Stimulated activated CD8-positive, alpha-beta memory T cell treated with anti-CD3 and anti-CD28 coated beads, Interleukin-15, amount 100 ng/mL, for 48 hours (primary cell): ENCODE measurements at places on chromosomes 12 and 14.

- no peak for DNase-seq
These were observed 24.2 kb upstream of the MMP17 start for GRCh38 chr12:131803961-131804521.

- DNase-seq: no peak
These were observed 442.8 kb downstream of the ZFP36L1 start for GRCh38 chr14:68349900-68350629.

GRCh38 chr14:102140750-102141145 is 1.1 kb downstream of the WDR20 start:
- DNase-seq: no peak

- no peak for DNase-seq
These were observed 7.8 kb downstream of the AKT1 start for GRCh38 chr14:104787736-104788135.

- DNase-seq: no peak
These were observed 228.1 kb upstream of the AMIGO2 start for GRCh38 chr12:47307680-47308399.

DNA sequence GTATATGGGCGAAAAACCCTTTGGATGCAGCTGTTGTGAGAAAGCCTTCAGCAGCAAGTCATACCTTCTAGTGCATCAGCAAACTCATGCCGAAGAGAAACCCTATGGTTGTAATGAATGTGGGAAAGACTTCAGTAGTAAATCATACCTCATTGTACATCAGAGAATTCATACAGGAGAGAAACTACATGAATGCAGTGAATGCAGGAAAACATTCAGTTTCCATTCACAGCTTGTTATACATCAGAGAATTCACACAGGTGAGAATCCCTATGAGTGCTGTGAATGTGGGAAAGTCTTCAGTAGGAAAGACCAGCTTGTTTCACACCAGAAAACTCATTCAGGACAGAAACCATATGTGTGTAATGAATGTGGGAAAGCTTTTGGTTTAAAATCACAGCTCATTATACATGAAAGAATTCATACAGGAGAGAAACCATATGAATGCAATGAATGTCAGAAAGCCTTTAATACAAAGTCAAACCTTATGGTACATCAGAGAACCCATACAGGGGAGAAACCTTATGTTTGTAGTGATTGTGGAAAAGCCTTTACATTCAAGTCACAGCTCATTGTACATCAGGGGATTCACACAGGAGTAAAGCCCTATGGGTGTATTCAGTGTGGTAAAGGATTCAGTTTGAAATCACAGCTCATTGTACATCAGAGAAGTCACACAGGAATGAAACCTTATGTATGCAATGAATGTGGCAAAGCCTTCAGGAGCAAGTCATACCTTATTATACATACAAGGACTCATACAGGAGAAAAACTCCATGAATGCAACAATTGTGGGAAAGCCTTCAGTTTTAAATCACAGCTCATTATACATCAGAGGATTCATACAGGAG is 21.4 kb downstream of the ZNF268 start:
- no peak for DNase-seq

- no peak for DNase-seq
These were observed 1.9 kb downstream of the HOXC13 start for GRCh38 chr12:53940443-53941014.

GRCh38 chr12:66197495-66197921 is 8.5 kb downstream of the IRAK3 start:
- DNase-seq: no peak

GRCh38 chr14:80491650-80492049 is 280.3 kb upstream of the DIO2 start:
- DNase-seq: no peak

DNA sequence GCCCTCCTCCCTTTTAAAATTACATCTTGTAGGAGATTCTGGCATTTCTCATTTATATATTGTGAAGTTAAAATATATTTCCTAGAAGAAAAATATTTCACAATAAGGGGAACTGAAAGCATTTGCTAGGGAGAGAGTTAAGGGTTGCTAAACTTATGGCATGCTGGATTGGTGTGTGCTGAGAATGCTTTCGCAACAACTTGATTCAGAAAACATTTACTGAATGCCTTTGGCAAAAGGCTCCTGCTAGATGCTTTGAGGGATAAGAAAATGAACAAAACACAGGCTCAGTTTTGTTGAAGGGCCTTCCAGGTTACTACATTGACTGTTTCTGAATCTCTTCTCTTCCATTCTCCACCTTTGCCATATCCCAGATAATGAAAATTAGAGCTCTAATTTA is 67.5 kb downstream of the DIP2B start:
- no peak for DNase-seq

DNA sequence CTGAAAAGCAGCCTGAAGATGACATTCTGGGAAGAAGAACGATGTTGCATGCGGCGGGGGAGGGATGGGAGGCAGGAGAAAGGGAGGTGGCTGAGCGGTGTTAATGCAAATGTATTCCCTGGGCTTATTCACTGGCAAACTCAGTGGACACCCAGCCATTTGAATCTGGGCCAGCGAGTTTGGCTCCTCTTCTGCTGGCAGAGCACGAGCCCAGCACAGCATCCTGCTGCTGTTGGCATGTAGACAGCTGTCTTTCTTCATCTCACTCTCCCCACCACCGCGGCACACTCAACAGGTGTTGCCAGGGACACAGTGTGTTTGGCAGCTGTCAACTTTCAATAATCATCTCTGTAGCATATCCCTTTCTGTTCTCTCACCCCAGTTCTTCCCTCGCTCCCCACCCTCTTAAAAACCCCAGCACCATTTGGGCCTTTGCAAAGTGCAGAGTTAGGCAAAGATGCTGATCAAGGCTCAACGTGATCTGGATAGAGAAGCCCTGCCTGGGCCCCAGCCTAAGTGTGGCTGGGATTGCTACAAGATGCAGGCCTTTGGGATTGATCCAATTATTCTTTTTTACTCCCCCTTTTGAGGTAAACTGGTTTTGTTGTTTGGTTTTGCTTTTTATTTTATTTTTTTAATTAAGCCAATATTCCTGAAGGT is 131.9 kb downstream of the EXOC5 start:
- no peak for DNase-seq

DNA sequence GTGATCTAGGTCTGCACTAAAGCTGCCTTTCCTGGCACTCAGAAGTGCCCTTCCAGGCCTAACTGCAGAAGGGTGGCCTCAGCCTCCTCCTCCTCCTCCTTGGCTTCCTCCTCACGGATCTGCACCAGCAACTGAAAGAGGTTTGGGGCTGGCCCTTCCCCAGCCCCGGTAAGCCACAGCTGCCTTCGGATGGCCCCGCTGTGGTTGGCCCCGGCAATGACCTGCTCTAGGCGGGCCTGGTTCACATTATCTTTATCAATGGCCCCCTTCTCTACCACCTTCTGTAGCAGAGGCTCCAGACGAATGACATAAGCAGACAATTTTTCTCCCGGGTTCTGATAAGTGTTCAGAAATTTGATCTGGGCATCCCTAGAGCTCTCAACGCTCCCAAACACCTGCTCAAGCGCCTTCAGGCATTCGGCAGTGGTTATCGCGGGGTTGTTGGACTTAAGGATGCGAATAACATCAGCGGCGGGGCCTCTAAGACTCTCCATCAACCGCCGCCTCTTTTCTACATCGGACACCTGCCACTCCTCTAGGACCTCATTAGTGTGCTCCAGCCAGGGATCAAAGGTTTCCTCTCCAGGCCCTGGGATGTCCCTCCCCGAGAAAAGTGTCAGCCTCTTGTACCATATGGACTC is 1.5 kb downstream of the PNMA1 start:
- DNase-seq: peak; percentile 40
